ENCODE measurements at places on chromosomes 3 and 15.
A peak's percentile ranks its signal among the peaks of the same experiment; 100 is the strongest.

- DNase-seq = peak; percentile 24
Measured at GRCh38 chr3:24483873-24484272, 10.8 kb downstream of the THRB start.

DNA sequence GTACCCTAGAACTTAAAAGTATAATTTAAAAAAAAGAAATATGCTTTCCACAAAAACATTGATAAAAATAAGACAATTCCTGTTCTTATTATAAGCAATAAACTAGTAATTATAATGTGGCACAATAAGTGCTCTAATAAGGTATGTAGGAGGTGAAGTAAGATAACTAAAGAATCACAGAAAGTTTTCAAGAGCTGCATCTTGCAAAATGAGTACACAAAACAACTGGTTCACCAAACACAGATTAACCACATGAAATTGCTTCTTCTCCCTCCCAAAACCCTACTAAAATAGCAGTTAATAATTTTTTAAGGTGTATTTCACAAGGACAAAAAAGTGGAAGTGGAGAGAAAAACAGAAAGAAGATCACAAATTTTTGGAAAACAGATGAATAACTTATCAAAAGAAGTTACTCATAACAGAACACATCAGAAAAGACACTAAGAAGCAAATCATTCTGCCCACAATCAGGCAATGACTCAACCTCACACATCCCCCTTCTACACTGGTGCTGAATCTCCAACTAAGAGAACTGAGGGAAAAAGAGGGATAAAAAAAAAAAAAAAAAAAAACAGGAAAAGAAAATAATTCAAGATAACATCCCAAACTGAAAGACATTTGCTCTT is 64.2 kb downstream of the TBC1D5 start:
- DNase-seq = no peak

- no peak for DNase-seq
Measured at GRCh38 chr3:148642214-148642613, 55.5 kb upstream of the AGTR1 start.

DNA sequence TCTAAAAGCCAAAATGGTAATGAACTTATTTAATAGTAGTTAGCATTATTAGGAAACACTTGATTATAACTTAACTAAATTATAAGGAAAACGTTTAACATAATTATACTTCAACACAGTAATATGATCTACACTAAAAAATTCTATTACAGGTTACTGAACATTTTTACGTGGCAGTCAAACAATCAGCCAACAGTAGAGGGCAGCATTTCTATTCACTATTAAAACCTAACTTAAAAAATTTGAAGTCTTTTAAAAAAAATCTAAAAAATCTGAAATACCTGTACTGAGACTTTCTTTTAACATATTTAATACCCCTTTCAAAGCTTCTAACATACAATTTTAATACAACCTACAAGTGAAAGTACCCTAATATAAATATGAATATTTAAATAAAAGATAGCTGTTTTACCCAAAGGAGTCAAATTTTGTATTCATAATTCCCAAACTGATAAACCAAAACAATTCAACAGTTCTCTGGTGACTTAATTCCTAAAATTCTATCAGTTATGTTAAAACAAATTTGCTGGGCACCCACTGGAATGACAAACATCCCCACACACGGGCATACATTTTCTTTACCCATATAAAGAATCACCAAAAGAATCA is 41.5 kb downstream of the DLG1 start:
- peak; percentile 23 for DNase-seq

DNA sequence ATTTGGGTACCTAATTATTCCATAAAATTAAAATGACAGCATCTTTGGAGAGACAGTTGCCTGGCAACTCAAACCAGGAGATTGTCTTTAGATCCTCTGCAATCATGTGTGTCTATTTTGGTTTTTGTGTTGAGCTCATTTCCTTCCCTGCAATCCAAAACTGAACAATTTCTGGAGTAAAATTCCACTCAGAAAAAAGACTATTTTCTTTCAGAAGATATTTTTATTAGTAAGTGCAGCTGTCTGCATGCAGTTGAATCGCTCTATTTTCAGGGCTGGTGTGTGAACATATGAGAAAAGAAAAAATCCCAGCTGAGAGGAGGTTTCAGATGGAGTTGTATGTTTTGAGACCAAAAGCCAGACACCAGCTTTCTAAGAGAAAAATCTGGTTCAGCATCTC is 41.9 kb upstream of the DYNC1LI1 start:
- DNase-seq = no peak

Data from adrenal gland (tissue), 19 donors.